Sciatic nerve (tissue), 2 donors: ENCODE measurements at places on chromosomes 4 and X.

GRCh38 chr4:7295197-7295910, 103.0 kb downstream of the SORCS2 start:
- DNase-seq, result peak; percentile 87

- no peak for DNase-seq
These were observed 402.5 kb downstream of the RAPGEF2 start for GRCh38 chr4:159505266-159505975.

- no peak for DNase-seq
These were observed 11.5 kb upstream of the AP1S2 start for GRCh38 chrX:15866147-15866546.

DNA sequence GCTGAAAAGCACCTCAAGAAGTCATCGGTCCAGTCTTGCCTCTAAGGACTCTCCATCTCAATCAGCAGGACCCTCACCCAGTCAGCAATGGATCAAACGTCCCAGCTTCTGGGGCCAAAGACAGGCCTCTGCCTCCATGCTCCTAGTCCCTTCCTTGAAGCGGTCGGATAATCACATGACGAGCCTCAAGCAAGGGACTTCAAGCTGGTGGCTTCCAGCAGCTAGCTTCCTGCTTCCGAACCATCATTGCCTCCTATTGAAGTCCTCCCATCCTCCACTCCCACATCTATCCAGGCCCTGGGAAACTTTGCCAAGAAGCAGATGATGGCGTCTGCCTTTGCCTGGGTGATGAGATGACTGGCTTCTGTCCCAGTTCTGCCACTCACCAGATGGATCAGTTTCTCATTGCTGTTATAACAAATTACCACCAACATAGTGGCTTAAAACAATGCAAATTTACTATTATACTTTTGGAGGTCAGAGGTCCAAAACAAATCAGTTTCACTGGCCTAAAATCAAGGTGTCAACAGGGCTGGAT, 135.2 kb upstream of the MAMLD1 start:
- no peak for DNase-seq

- DNase-seq, result no peak
These were observed 12.2 kb downstream of the WDR1 start for GRCh38 chr4:10104211-10104990.

- no peak for DNase-seq
These were observed 177.3 kb upstream of the ETNPPL start for GRCh38 chr4:108940149-108940548.

GRCh38 chrX:119647089-119647488, 40.9 kb upstream of the NKRF start:
- DNase-seq, result no peak

GRCh38 chr4:94941706-94942105, 184.0 kb downstream of the BMPR1B start:
- DNase-seq, result no peak

GRCh38 chr4:19936476-19936875, 315.2 kb upstream of the SLIT2 start:
- no peak for DNase-seq

GRCh38 chr4:4417886-4418285, 31.0 kb downstream of the NSG1 start:
- DNase-seq, result peak; percentile 35

- no peak for DNase-seq
These were observed 5.5 kb upstream of the USP53 start for GRCh38 chr4:119207051-119207450.

DNA sequence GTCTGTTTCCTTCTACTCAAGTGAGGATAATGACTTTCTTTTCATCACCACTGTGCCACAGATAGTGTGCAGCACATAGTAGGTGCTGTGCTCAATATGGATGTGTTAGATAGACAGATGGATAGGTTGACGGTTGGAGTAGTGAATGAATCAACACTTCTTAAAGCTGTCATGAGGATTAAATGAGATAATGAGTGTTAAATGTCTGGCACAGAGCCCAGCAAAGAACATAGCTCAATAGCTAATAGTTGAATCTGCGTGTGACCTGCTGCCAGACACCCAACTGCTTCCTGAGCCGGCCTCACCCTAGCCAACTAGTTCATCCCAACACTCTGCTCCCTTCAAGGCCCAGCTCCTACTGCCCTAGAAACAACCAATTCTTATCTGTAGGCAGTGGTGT, 67.7 kb upstream of the PJA1 start:
- no peak for DNase-seq

GRCh38 chr4:183823434-183823833, 81.7 kb upstream of the STOX2 start:
- no peak for DNase-seq

- DNase-seq, result no peak
These were observed 82.6 kb downstream of the ABLIM2 start for GRCh38 chr4:8076023-8076422.

DNA sequence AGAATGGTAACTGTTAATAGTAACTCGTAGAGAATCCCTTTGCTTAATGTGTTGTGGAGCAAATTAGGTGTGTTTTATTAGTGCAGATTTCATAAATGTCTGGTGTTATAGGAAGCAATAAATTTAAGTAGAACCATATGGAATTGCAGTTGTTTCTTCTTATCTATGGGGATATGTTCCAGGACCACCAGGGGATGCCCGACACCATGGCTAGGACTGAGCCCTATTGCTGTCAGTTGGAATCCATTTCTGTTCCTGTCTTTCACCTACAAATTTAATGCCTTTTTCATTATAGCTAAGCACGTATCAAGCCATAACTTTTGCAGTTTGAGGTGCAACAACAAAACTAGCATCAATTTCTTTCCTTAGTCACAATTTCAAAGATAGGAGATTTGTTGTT, 72.5 kb downstream of the DDIT4L start:
- no peak for DNase-seq

DNA sequence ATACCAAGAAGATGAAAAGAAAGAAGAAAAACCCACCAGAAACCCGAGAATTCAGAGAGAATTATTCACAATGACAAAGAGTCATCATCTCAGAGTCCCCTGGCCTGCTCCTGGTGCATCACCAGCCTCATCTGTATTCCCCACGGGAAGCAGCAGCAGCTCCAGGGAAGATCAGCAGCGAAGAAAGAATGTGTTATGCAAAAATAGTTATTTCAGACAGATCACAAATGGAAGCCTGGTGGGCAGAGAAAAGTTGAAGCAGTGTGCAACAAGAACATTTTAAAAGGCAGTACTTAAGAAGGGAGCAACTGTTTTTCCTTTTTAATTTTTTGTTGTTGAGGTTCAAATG, 189.2 kb downstream of the PPP3CA start:
- no peak for DNase-seq

GRCh38 chrX:21691512-21692018, 33.4 kb upstream of the KLHL34 start:
- DNase-seq, result no peak

GRCh38 chr4:112677519-112678091, 40.7 kb downstream of the LARP7 start:
- DNase-seq, result no peak

DNA sequence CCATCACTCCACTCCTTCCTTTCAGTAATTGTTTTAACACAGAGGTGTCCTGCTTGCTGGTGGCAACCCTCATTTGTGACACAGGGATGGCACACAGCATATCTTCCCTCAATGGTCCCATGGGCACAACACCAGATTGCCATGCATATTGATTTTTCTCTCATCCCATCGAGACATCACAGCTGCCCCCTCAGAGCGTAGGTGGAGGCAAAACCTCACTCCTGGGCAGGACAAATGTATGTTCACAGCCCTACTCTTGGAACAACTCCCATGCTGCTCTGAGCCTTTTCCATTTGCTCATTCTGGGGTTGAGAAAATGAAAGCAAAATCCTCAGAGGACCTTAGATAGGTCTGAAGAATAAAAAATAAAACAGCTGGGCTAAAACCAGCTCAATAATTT, 172.2 kb downstream of the GABRB1 start:
- no peak for DNase-seq

GRCh38 chr4:165359506-165359905, 19.3 kb upstream of the CPE start:
- no peak for DNase-seq

DNA sequence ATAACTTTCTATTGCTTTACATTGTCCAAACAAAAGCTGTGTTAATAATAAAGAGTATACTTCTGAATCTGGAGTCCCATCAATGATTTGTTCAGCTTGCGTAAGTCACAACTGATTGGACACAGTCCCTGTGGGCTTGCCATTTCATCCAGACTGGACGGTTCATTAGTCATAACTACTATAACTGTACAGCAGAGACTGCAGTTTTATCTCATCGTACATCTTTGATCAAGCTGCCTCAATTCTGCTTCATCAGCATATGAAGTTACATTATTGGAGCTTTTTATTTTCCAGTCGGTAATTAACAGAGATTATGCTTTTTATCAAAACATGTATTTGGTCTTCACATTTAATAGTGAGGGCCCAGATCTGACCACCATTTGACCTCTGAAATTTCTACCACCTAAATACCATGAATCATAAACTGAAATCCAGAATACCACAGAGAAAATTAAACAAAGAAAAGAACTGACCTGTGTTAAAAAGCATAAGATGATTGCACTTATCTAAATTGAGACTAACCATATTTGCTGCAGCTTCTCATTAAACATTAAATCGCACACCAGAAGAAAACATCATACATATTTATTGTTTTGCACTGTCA, 12.5 kb upstream of the MAB21L2 start:
- no peak for DNase-seq

DNA sequence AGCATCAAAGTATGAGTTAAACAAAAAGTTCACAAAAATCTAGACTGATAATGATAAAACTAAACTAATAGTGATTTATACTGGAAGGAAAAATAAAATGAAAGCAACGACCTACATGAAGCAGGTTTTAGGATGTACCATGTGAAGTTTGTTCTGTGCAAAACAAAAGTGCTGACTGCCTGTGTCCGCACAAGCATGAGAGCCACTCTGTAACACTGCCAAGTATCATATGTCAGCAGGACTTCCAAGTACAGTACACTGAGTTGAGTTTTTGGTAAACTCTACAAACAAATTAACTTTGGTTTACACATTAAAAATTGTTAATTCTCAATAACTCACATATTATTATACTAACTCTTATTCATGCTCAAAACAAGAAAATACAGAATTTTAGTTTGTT, 459.0 kb downstream of the PDGFC start:
- DNase-seq, result no peak

DNA sequence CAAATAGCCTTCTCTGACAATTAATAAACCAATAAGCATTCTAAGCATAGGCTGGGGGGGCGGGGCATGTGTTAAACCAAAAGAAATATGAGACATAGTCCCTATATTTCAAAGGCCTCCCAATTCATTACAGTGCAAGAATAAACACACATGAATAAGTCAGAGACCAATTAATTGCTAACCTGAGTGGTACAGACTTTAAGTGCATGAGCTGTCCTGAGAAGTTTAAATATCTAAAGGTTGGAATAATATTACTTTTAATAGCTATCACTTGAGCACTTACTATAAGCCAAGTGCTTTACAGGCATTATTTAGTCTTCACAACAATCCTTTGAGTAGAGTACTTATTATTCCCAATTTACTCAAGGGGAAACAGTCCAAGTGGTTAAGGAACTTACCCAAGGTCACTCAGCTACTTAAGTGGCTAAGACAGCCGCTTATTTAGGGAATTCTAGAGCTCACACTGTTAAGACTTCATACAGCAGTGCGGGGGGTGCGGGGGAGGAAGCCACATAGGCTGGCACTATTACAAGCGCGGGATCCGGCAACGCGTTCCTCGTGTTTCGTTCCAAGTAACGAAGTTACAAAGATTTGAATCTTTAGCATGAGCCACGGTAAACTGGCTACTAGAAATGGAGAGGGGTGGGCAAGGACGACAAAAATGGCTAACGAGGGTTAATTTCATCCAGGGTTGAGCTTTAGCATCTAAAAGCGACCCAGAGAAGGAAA, 1.4 kb downstream of the THOC2 start:
- DNase-seq, result no peak

GRCh38 chrX:111917591-111917990, 41.6 kb downstream of the TRPC5OS start:
- DNase-seq, result no peak

- DNase-seq, result no peak
These were observed 27.8 kb downstream of the DIPK2B start for GRCh38 chrX:45172890-45173289.

- DNase-seq, result peak; percentile 33
These were observed 8.8 kb downstream of the PPP2R2C start for GRCh38 chr4:6463311-6464289.

DNA sequence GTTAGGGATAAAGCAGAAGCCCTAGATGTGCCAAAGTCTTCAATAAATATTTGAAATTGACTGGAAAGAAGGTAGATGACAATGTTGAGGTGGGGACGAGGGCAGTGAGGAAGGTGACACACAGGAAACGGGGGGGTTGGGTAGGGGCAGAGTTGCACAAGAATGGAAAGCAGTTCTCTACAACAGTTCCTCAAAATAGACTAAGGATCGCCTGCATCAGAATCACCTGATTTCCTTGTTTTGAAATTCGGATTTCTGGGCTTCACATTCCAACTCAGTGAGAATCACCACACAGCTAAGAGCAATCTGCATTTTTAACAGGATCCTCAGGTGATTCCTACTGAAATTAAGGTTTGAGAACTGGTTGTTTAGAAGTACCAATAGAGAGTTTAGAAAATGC, 70.6 kb downstream of the ARFIP1 start:
- DNase-seq, result no peak

GRCh38 chrX:120308959-120309872, 2.0 kb downstream of the TMEM255A start:
- DNase-seq, result peak; percentile 66

GRCh38 chr4:3031357-3032082, 42.8 kb downstream of the HTT-AS start:
- peak; percentile 60 for DNase-seq

DNA sequence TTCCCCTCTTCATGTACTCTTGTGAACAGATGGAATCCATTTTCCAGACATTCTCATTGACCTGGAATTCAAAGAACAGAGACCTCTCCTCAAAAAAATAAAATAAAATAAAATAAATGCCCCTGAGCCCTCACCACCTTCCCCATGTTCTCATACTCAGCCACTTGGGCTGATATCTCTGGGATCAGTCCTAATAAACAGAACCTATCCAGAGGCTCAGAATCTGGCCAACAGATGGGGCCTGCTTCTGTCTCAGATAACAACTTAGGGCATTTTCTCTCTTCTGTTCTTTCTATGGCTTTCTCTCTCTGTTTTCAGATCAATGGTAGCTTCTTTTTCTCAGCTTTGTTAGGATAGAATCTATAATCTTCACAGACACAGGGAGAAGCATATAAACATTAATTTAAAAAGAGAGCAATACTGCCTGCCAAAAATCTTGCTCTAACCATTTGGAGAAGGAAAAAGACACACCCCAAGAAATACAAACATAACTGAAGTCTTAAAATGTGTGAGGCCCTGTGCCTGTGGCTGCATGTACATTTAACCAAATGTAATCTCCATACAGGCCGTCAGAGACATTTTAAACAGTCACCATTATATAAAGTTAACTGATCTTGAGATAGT, 907.1 kb downstream of the FAT4 start:
- no peak for DNase-seq

DNA sequence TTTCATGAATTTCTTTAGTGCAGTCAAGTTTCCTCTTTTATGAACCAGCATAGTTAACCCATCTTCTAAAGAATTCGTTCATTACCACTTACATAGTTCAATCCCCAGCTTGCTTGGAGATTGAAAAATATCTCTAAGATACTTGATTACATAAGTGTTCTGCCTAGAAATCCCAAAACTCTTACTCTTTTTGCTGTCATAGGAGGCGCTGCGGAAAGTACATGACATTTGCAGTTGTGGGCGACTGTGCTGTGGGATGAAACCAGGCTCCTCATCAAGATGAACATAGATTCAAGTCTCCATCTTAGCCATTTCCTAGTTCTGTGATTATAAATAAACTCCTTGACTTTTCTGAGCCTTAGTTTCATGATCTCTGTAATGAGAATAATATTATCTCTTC, 107.1 kb upstream of the SORBS2 start:
- no peak for DNase-seq
